ENCODE measurements at places on chromosomes 5 and 9. TPM values are rescaled to one million over a fixed set of nuclear protein-coding genes. Genes with fewer than 3 reads are reported as not detected.

Gene PLEKHG4B
- total RNA-seq = 46.6 TPM

DNA sequence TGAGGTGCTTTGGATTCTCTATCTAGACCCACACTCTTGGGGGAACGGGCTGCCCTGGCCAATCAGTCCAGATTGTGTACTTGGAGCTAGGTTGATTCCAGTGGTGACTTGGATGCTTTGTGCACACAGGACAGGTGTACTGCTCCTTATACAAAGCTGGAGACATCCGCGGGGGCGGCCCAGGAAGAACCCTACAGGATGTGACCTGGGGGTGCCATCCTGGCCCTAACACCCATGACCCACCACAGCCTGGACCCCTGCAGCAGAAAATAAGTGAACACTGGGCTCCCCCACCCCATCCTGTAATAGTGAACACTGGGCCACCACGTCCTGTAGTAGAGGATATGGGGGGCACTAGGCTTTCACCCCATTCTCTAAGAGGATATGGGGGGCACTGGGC lies 12.1 kb upstream of the PLEKHG4B start:
- peak; percentile 47 for DNase-seq

- no peak for DNase-seq
These were observed 1.3 kb upstream of the PHPT1 start for GRCh38 chr9:136847826-136848392.

Gene PCDHGA3
- 0.27 TPM for total RNA-seq

DNA sequence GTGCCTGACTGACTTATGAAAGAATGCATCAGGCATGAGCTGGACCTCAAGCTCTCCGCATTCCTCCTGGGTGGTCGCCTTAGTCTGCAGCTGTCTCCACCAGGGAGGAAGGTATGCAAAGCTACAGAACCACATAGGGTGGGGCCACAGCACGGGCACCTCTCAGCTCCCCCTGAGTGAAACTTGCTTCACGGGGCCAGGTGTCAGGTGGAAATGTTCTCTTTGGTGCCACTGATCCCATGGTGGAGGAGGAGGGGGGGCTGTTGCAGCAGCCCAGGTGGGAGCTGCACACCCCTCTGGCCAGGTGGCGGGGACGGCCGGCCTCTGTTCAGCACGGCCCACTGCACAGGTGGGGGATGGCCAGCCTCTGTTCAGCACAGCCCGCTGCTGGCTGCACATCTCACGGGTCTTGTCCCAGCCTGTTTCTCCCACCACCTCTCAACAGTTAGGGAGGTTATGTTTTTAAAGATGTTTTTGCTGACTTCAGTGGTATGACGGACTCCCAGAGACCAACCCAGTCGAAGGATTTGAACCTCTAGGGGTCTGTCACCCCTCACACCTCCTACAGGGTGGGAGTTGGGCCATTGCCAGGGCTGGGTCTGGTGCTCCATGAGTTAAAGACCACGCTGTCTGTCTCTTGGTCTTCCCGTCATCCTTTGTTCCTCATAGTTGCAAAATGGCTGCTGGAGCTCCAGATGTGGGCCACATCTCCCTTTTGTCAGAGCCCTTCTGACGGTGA lies 34.3 kb downstream of the MRPL36 start:
- DNase-seq = no peak

DNA sequence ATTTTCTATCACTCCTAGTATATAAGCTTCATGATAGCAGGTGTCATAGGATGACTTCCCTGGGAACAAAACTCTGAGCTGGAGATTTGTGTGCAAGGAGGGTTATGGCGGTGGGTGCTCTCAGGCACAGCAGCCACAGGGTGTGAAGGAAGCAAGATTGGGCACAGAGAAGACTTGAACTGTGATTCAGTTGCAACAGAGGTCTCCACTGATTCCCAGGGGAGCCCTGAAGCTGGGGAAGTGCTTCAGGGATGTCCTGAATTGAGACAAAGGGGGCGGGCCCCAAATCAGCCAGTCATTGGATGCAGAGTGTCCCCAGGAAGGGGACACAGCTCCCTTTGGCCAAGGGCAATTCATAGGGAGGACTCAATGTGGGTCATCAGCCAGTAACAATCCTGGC lies 44.4 kb upstream of the ANKRD55 start:
- DNase-seq = no peak

Gene HMMR
- 25.9 TPM for total RNA-seq
